ENCODE measurements at places on chromosomes 16 and 17. TPM values are rescaled to one million over a fixed set of nuclear protein-coding genes. Genes with fewer than 3 reads are reported as not detected.

The SRCAP gene
- 42.6 TPM for total RNA-seq

The TXNDC17 gene
- 94.6 TPM for total RNA-seq

The KRTAP2-2 gene
- total RNA-seq: not detected

The ACAP1 gene
- not detected for total RNA-seq

The CES4A gene
- 0.59 TPM for total RNA-seq

The CTRB1 gene
- total RNA-seq: not detected

The CDH8 gene
- not detected for total RNA-seq

The FOXN1 gene
- total RNA-seq: not detected

The GDPD3 gene
- total RNA-seq: 0.81 TPM

DNA sequence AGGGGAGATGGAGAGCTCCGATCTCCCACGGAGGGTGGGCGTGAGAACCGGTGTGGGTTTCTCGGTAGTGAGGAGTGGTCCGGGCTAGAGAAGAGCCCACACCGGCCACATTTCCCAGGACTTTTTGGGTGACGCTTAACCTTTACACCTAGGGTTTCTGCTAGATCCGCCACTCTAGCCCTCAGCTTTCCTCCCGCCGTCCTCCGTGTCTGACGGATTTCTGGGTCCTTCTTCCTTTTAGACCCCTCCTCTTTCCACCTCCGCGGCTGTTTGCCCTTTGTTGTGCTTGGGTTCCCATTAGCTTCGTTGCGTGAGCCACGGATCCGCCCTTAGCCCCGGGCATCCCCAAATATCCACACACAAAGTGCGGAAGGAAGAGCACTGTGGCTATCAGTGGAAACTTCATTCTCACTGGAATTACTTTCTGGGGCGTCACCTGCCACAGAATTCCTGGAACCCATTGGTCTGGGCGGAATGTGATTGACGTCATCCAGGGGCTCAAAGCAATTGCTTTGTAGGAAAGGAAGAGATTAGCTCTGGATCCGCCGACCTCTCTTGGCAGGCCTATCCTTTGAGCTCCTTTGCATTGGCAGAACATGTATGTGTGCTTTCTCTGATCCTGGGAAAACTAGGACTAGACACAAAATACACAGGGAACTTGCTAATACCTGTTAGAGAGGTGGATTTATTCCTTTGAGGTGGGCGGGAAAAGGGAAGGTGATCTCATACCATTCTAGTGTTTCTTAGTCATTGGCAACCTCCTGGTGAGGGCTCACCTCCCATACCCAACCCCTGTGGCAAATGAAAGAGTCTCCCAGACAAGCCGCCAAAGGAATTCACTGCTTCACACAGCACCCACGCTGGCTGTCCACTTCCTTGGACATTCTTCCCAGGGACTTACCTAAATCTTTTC is 654 bp downstream of the TNFAIP1 start:
- DNase-seq: peak; percentile 89

DNA sequence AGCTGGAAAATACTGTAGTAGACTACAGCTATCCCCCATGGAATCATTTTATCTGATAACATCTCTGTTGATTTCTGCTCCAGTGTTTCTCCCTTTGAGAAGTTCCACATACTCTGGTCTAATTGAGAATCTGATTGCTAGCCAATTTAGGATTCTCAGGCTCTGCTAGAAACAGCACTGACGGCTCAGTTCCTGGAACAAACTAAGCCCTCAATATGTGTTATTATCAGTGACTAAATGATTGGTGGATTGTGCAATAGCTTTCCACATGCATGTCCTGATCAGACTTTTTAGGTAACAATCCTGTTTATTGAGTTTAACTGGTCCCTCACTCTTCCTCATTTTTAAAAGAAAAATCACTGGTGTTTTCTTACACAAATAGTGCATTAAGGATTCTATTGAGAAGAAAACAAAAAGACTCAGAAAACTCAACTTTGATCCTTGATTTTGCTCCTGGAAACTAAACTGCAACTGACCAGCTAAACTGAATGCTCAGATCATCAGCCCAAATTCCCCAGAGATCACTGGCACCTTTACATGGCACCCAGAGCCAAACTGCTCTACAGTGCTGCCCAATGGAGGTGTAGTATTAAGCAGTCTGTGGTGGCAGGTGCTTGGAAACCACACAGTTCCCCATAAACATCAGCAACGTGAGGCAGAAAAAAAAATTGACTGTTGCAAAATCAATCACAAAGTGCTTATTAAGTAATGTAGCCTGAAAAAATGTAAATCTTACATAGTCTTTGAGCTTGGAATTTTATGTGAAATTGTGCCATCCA is 423.7 kb downstream of the TOX3 start:
- no peak for DNase-seq

DNA sequence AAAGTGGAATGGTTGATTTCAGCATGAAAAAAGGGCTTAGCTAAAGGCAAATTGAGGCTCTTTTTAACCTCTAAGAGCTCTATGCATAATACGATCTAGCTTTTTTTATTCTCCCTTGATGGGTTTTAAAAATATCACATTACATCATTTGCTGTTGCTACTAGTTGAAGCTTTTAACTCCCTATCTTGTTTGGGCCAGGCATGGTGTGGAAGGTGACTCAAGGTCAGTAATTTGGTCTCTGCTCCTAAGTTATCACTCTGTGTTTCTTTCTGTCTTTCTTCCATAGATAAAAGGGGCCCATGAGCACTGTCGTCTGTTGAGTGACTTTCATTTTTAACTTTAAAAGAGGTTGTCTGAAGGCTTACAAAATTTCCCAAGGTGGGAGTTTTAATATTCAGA is 58.1 kb upstream of the GOT2 start:
- no peak for DNase-seq

DNA sequence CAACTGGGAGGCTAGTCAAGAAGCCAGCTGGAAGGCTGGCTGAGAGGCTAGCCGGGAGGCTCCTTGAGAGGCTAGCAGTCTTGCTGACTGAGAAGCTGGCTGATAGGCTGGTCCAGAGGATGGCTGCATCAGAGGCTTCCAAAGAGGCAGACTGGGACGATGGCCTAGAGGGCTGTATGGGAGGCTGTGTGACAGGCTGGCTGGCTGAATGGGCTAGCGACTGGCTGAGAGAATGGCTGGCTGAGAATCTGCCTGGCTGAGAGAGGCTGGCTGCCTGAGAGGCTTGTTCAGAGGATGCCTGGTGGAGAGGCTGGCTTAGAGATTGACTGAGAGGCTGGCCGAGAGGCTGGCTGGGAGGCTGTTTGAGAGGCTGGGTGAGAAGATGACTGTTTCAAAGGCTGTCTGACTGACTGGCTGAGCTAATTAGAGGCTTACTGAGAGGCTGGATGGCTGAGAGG is 34.8 kb upstream of the ACSM2B start:
- no peak for DNase-seq

- DNase-seq: no peak
Observed at GRCh38 chr16:13756411-13757140, 163.4 kb upstream of the ERCC4 start.

DNA sequence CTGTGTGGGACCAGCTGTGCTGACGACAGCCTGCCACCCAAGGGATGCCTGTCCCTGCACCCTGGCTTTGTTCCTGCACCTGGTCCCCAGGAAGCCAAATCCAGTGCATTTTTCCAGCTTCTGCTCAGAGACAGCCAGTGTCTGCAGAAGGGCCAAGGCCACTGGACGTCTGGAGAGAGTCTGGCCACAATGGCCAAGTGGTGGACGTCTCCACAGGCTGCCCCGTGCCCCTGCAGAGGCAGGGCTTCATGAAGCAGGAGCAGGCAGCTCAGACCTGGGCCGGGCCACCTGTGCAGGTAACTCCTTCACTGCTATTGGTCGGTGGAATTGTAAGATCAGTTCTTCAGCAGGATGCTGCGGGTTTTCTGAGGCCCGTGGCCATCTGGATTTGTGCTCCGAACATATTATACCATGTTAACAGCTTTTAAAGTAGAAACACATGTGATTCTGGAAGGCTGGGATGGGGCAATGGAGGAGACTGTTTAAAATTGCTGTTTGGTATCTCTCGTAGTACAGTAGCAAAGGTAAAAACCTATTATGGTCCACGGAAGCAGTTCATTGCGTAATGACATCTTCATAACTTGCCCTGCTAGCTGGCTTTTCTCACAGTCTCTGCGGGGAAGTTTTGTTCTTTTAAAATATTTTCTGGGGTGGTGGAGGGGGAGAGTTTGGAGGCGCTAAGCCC is 185.3 kb downstream of the CCDC182 start:
- DNase-seq: no peak

DNA sequence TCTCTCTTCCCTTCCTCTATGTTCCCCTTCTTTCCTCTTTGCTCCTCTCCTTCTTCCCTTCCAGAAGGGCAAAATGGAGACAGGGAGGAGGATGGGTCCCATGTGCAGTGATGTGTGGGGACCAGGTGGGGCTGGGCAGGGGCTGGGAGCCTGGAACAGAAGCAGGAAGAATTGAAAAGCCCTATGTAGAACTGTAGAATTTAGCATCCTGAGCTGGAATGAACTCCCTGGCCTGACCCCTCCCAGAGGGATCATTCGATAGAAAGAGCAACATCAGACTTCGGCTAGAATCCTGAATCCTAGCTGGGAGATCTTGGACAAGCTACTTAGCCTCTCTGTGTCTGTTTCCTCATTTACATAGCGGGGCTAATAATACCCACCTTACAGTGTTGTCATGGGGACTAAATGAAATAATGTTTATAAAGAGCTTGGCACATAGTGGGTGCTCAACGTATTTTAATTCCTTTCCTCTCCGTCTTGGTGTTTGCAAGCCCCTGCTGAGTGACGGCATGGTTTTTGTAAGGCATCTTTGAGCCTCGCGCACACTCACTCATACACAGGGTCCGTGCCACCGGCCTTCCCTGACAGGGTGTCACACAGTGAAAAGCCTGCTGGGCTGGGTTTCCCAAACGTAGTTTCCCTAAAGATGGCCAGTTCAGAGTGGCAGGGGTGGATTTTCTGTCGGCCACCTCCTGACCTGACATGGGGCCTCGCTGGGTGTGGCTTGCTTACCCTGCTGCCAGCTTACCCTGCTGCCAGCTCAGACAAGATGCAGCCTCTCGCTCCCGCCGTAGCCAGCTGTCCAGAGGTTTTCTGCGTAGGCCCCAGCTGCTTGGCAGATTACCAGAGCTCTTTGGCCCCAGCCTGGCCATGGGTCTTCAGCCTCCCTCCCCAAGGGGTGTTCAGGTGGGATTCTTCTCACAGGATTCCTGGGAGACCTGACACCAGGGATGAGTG is 6.1 kb upstream of the ARHGAP23 start:
- no peak for DNase-seq

DNA sequence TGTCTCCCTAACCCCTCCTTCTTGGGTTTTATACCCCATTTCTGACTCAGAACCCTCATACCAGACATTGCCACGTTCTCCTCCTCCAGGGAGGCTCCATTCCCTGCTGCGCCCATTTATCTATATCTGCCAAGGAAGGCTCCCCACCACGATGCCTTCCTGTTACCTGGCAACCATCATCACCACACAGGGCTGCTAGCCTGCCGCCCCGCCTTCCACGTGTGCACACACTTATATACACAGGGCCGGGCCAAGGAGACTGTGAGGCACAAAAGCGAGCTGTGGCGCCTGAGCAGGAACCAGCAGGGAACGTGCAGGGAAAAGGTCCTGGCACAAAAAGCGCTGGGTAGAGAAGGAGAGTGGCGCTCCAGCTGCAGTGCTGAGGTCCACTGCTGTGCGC is 261.8 kb downstream of the CBLN1 start:
- DNase-seq: no peak

DNA sequence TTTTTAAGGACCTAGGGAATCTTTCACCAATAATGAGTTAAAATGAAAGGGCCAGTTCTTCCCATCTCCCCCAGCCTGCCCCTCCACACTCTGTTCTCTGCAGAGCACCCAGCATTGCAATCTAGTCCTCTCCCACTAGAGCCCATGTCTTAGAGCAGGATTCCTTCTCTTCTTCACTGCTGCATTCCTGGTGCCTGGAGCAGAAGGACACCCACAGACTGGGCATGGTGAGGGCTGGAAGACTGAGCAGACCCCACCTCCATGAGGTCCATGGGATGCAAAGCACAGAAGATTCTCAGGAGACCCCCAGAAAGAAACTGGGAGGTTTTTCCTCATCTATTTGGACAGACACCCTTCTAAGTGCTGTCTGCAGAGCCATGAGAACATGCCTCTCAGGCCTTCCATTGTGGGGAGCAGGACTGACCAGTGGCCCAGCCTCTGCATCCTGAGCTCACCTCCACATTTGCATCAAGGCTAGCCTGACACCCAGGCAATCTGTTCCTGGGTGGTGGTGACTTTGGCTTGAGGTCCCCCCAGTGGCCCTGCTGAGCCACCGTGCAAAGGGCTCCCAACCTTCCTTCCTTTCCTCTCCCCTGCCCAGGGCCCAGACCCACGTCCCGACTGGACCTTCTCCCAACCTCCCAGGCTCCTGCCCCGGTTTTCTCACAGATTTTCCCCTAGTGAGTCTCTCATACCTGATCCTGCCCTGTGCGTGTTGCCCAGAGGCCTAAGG is 74.2 kb upstream of the ZNF469 start:
- no peak for DNase-seq

GRCh38 chr17:41684035-41684434 is 4.7 kb upstream of the EIF1 start:
- DNase-seq: no peak

GRCh38 chr17:32909787-32910369 is 18.1 kb upstream of the TMEM98 start:
- peak; percentile 72 for DNase-seq

GRCh38 chr17:72346306-72346705 is 225.5 kb downstream of the SOX9 start:
- DNase-seq: no peak

DNA sequence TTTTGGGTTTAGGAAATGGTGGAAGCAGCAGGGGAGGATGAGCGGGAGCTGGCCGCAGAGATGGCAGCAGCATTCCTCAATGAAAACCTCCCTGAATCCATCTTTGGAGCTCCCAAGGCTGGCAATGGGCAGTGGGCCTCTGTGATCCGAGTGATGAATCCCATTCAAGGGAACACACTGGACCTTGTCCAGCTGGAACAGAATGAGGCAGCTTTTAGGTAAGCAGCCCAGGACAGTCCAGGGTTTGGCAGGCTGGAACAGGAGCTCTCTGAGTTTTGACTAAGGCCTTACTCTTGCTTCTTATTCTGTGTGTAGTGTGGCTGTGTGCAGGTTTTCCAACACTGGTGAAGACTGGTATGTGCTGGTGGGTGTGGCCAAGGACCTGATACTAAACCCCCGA is 41.4 kb downstream of the SF3B3 start:
- no peak for DNase-seq

- DNase-seq: no peak
Observed at GRCh38 chr17:40813804-40814203, 8.6 kb downstream of the KRT10 start.

GRCh38 chr16:17171250-17172143 is 299.3 kb downstream of the XYLT1 start:
- DNase-seq: no peak

DNA sequence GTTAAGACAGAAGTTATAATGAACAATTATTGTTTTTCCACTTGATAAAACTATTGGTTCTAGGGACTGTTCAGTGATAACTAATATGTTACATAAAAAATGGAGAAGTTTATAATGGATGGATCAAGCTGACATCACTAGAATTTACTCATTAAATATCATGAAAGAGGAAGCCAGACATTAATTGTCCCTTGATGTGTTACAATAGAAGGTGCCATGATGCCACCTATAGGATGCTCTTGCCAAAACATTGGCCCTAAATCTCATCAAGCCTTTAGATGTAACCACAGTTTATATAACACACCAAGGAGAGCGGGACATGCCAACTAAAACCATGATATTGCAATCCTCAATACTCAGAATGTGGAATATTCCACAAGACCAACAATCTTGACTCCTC is 147.9 kb upstream of the MON1B start:
- no peak for DNase-seq

- DNase-seq: no peak
Observed at GRCh38 chr16:64090327-64090726, 1031.5 kb downstream of the CDH11 start.

GRCh38 chr16:72311426-72311825 is 139.5 kb upstream of the PMFBP1 start:
- no peak for DNase-seq

- no peak for DNase-seq
Observed at GRCh38 chr17:82457073-82457928, 1.2 kb upstream of the NARF start.
